CD4-positive, CD25-positive, alpha-beta regulatory T cell (primary cell): ENCODE measurements at places on chromosomes 4 and X. TPM values are rescaled to one million over a fixed set of nuclear protein-coding genes. Genes with fewer than 3 reads are reported as not detected.

CSN1S1 gene
- total RNA-seq, result not detected

ATP6AP1 gene
- 44.9 TPM for total RNA-seq

PAGE2 gene
- not detected for total RNA-seq

RTL3 gene
- not detected for total RNA-seq

GUCY1A1 gene
- 1.9 TPM for total RNA-seq

CLDN34 gene
- total RNA-seq, result not detected

LPAR4 gene
- not detected for total RNA-seq

SLC4A4 gene
- not detected for total RNA-seq

NUDT10 gene
- total RNA-seq, result not detected

GLUD2 gene
- 0.32 TPM for total RNA-seq

TCEAL7 gene
- total RNA-seq, result not detected

- no peaks in the 10 kb centered on the region for H3K36me3 ChIP-seq
- no peak overlapping the region for H3K4me3 ChIP-seq
Observed at GRCh38 chrX:129510331-129510730, 13.0 kb downstream of the SMARCA1 start.

DNA sequence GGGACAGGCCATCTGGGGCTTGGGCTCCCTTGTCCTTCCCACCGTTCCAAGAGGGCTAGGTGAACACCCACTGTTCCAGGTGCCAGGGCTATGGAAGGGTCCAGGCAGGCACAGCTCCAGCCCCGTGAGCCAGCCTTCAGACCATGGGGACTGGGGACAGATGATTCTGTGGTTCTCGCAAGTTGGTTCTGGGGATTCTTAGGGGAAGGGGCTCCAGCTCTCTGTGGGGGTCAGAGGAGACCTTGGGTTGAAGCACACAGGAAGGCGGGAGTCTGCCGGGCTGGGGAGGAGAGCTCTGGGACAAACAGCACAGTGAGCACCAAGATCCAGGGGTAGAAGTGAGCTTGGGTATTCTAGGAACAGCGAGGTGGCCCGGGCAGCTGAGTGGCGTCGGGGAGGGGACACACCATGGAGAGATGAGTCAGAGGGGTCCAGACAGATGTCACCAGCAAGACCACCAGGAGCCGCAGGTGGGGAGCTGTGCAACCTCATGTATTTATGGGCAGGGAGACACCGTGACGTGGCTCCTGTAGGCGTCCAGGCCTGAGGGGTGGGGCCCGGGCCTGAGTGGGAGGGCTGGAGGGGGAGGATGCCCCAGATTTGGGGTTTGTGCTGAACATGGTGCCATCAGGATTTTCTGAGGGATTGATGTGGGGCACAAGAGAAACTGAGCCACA lies 48.8 kb upstream of the HMX1 start:
- no peak overlapping the region for H3K4me3 ChIP-seq
- no peak overlapping the region for H3K27ac ChIP-seq
- no peaks in the 10 kb centered on the region for H3K36me3 ChIP-seq
- no peaks in the 10 kb centered on the region for H3K27me3 ChIP-seq

- no peak overlapping the region for H3K27ac ChIP-seq
- no peak for DNase-seq
- no peaks in the 10 kb centered on the region for H3K27me3 ChIP-seq
- H3K4me3 ChIP-seq, result no peak overlapping the region
- no peaks in the 10 kb centered on the region for H3K36me3 ChIP-seq
Observed at GRCh38 chr4:116952530-116953136, 132.7 kb downstream of the TRAM1L1 start.

GRCh38 chr4:33882246-33882990 lies 2361.9 kb downstream of the ARAP2 start:
- H3K36me3 ChIP-seq, result no peaks in the 10 kb centered on the region
- DNase-seq, result no peak
- H3K4me1 ChIP-seq, result no peaks in the 10 kb centered on the region
- H3K27ac ChIP-seq, result no peak overlapping the region
- H3K4me3 ChIP-seq, result no peak overlapping the region

DNA sequence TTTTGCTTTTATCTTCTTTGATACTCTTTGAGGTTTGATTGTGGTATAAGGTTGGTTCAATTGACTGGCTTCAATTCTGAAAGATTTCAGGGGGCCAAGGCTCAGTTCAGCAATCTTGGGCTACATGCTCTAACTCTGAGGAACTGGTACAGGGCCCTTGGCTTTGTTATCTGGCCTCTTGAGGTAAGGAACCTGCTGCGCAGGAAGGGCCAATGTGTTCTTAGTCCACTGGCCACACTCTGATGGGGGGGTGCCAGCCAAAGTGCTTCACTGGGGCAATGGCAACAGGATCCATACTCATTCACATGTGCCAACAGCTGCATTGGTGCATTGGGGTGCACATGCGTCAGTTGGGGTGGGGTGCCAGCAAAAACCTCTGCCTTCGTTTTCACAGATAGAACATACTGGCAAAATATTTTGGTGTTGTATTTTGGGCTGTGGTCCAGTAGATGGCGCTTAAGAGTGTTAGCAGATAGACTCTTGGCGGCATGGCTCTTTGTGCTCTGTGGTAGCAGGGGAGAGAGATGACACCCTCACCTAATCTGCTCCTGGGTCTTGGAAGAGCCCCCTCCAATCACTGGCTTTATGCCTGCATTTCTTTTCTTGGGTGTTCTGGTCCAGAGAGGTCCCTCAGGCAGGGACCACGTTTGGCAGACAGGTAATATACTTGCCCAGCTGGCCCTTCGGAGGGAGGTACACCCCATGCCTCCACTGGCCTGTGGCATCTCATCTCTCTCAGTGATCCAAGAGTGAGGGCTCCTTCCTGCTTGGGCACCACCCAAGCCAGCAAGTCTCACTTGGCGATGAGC lies 42.9 kb downstream of the NDST3 start:
- H3K4me1 ChIP-seq, result no peaks in the 10 kb centered on the region
- no peak overlapping the region for H3K27ac ChIP-seq
- H3K36me3 ChIP-seq, result no peaks in the 10 kb centered on the region
- H3K4me3 ChIP-seq, result no peak overlapping the region

GRCh38 chr4:7781993-7782392 lies 157.7 kb downstream of the AFAP1 start:
- no peak overlapping the region for H3K4me3 ChIP-seq
- no peaks in the 10 kb centered on the region for H3K27me3 ChIP-seq
- peaks cover 17% of the 10 kb centered on the region for H3K4me1 ChIP-seq
- H3K36me3 ChIP-seq, result no peaks in the 10 kb centered on the region

GRCh38 chr4:184671101-184671500 lies 21.6 kb downstream of the PRIMPOL start:
- H3K4me3 ChIP-seq, result no peak overlapping the region
- H3K4me1 ChIP-seq, result peaks cover 22% of the 10 kb centered on the region
- peaks cover 12% of the 10 kb centered on the region for H3K36me3 ChIP-seq
- no peaks in the 10 kb centered on the region for H3K27me3 ChIP-seq
- DNase-seq, result no peak
- H3K27ac ChIP-seq, result no peak overlapping the region

- H3K4me3 ChIP-seq, result no peak overlapping the region
Observed at GRCh38 chrX:47745416-47745815, 86.4 kb upstream of the UXT start.

GRCh38 chrX:15601932-15602331 lies 1.2 kb upstream of the ACE2 start:
- H3K4me3 ChIP-seq, result no peak overlapping the region
- H3K27ac ChIP-seq, result no peak overlapping the region
- no peaks in the 10 kb centered on the region for H3K4me1 ChIP-seq
- no peak for DNase-seq
- no peaks in the 10 kb centered on the region for H3K27me3 ChIP-seq
- no peaks in the 10 kb centered on the region for H3K36me3 ChIP-seq

DNA sequence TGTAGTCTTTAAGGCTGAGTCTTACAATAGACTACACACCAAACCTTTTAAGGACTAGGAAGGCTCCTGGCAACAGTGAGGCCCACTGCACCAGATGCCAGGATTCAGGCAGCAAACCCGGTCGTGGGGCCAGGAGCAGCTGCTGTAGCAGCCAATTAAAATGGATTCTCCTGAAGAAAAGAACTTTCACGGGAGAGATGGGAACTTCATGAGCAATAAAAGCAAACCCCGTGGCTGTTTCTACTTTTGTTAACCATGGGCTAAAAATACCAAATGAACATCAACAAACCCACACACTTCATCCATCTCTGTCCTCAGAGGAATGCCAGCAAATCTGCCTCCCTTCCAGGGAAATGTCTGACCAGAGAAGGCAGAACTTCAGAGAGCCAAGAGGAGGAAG lies 101.4 kb downstream of the BTC start:
- no peak overlapping the region for H3K27ac ChIP-seq
- H3K4me3 ChIP-seq, result no peak overlapping the region
- no peaks in the 10 kb centered on the region for H3K27me3 ChIP-seq
- DNase-seq, result no peak

GRCh38 chr4:100070868-100071267 lies 119.4 kb downstream of the DDIT4L start:
- no peak overlapping the region for H3K27ac ChIP-seq
- H3K36me3 ChIP-seq, result no peaks in the 10 kb centered on the region
- H3K27me3 ChIP-seq, result peaks cover 14% of the 10 kb centered on the region
- no peaks in the 10 kb centered on the region for H3K4me1 ChIP-seq
- DNase-seq, result no peak
- H3K4me3 ChIP-seq, result no peak overlapping the region

- H3K4me1 ChIP-seq, result no peaks in the 10 kb centered on the region
- no peaks in the 10 kb centered on the region for H3K27me3 ChIP-seq
- no peaks in the 10 kb centered on the region for H3K36me3 ChIP-seq
- DNase-seq, result no peak
Observed at GRCh38 chrX:7219153-7219705, 71.3 kb upstream of the PUDP start.

GRCh38 chrX:14939644-14940043 lies 66.4 kb downstream of the MOSPD2 start:
- DNase-seq, result no peak
- no peak overlapping the region for H3K4me3 ChIP-seq
- no peaks in the 10 kb centered on the region for H3K4me1 ChIP-seq
- no peaks in the 10 kb centered on the region for H3K27me3 ChIP-seq
- H3K36me3 ChIP-seq, result no peaks in the 10 kb centered on the region
- no peak overlapping the region for H3K27ac ChIP-seq

DNA sequence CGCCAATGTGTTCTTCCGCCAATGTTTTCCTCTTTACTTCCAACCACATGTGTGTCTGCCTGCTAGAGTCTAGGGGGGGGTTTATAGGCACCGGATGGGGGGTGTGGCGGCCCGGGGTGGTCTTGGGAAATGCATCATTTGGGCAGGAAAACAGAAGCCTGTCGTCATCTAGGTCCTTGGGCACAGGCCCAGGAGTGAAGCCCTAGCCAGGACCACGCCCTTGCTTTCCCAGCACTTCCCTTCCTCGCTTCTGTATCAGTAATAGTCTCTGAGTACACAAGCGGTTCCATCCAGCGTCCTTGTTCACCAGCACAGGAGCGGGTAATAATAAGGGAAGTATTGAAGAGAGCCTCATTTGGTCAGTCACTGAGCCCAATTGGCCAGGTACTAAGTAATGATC lies 74.5 kb downstream of the QDPR start:
- no peaks in the 10 kb centered on the region for H3K36me3 ChIP-seq
- no peaks in the 10 kb centered on the region for H3K27me3 ChIP-seq
- H3K4me3 ChIP-seq, result no peak overlapping the region
- no peak overlapping the region for H3K27ac ChIP-seq
- H3K4me1 ChIP-seq, result no peaks in the 10 kb centered on the region

GRCh38 chrX:119187298-119187697 lies 48.8 kb upstream of the PGRMC1 start:
- DNase-seq, result no peak
- no peaks in the 10 kb centered on the region for H3K4me1 ChIP-seq
- no peak overlapping the region for H3K27ac ChIP-seq
- no peaks in the 10 kb centered on the region for H3K27me3 ChIP-seq
- H3K4me3 ChIP-seq, result no peak overlapping the region
- H3K36me3 ChIP-seq, result no peaks in the 10 kb centered on the region
